ENCODE measurements at places on chromosomes 1 and 21.
A peak's percentile ranks its signal among the peaks of the same experiment; 100 is the strongest.

DNA sequence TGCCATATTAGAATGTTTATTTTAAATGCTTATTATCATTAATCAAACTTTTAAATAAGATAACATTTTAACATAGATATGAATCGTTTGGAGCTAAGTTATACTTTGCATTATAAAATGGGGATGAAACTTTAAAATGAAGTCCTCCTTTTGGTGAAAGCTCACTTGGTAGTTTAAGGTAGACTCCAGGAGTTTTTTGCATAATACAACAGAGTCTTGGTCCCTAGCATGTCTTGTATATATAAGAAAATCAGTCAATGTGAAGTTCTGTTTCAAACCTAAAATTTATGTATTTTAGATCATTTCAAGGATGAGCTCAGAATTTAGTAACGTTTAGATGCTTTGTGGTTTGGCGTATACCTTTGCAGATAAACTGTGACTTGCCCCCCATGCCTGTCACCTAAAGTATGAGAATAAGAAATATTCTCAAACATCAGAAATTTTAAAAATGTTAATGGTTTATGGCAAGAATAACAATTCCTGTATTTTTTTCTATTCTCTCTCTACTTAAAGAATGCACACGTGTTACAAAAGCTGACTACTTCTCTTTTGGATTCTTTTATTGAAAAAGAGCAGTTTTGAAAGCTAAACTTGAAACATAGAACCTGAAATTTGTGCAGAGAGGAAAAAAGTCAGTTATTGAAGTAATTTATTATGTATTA is 3.8 kb downstream of the NFIA start:
- DNase-seq, result no peak

DNA sequence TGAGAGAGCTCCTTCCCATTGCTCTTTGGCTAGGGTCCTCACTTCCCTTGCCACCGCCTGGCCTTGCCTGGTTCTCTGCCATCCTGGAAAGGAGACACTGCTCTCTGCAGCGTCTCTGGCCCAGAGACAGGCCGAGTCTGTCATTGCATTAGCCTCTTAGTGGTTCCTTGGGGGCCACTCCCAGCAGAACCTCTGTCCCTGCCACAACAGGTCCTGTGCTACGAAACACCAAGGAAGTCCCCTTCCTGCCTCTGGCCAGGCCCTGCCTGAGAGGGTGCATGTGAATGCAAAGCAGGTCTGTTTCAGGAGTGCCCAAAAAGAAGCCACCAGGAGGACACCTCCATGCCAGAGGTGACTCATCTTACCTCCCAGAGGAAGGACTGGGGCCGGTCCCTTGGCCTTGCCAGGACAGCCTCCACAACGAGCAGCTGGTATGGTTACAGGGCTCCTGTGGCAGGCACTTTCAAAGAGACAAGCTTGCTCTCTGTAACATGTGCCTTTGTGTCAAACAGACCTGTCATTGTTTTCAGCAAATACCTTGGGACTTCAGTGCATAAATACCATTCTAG is 59.6 kb downstream of the VPS26C start:
- DNase-seq, result no peak

GRCh38 chr1:33460947-33461629 is 11.4 kb upstream of the ZSCAN20 start:
- no peak for DNase-seq

DNA sequence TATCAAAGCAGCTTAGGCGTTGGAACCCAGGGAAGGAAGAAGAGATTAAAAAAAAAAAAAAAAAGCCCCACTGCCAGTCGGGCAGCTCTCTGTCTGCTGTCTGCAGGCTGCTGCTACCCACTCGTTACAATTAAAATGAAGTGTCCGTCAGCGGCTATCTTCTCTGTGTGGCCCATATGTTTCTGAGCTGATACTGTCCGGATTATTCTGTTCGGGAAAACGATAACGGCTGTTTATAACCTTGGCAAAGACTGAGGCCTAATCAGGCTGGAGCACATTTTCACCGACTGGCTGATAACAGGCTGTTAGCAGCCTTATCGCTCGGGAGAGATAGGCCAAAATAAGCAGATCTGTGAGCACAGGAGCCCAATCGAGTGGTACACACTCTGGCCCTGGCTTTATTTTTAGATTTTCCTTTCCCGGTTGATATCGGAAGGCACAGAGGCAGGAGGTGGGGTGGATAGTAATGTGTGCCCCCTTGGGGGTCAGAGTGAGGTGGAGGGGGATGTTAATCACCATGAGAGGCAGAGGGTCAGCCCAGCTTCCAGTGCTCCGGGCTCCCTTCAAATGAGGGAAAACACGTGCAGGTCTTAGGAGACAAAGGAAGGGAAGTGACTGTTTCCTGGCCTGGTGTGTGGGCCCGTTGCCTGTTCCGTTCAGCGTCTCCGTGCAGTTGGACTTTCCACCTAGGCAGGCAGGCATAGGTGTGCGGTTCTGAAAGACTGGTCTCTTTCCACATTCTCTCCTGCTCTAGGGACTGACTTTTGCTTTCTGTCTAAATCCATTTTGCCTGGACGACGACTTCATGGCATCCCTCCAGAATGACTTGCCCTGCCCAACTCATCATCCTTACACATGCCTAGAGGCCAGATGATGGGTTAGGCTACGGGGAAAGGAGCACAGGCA is 153.4 kb downstream of the PBX1 start:
- no peak for DNase-seq

GRCh38 chr21:42295845-42296244 is 19.4 kb downstream of the TFF3 start:
- DNase-seq, result no peak

DNA sequence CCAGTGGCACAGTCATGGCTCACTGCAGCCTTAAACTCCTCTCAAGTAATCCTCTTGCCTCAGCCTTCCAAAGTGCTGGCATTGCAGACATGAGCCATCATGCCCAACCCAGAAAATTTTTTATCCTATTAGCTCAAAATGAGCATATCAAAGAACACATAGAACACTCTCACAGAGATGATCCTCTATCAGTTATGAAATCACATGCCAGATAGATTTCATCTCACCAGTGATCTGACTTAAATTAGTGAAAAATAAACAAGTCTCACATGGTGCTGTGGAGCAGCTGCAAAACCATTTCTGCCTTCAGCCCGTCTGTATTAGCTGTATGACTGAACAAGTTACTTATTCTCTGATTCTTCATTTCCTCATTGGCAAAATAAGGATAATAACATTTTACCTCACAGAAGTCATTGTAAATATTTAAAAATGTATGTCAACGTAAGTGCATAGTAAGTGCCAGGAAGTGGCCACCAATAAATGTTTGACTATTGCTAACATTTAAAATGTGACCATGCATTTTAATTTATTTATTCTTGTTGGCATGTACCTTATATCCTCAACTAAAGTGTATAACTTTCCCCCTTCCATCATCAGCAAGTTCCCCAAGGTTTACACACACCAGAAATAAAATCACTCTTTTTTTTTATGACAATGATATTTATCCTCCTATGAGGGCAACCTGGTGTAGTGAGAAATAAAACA is 29.0 kb upstream of the SLC19A2 start:
- DNase-seq, result no peak

GRCh38 chr1:119034359-119034758 is 46.2 kb upstream of the TBX15 start:
- no peak for DNase-seq

GRCh38 chr1:22140694-22141093 is 2.2 kb downstream of the WNT4 start:
- DNase-seq, result no peak

DNA sequence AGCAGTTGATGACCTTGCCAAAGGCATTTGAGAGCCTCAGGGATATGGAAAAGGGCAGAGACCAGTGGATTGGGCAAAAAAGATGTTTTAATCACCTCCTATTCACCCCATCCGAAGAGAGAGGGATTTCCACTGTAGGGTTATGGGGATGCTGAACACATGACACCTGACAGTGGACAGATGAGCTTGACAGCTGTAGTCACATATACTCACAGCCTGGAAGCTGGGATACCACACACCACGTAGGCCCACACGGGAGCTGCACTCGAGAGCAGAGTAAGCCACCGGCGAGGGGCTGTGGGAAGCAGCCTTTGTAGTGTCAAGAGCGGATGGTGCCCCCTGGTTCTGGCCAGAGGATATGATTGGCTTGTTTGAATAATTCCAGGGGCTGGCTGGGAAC is 20.0 kb downstream of the ZBTB40 start:
- DNase-seq, result no peak

- no peak for DNase-seq
Observed at GRCh38 chr1:26838474-26839338, 12.2 kb downstream of the ZDHHC18 start.

DNA sequence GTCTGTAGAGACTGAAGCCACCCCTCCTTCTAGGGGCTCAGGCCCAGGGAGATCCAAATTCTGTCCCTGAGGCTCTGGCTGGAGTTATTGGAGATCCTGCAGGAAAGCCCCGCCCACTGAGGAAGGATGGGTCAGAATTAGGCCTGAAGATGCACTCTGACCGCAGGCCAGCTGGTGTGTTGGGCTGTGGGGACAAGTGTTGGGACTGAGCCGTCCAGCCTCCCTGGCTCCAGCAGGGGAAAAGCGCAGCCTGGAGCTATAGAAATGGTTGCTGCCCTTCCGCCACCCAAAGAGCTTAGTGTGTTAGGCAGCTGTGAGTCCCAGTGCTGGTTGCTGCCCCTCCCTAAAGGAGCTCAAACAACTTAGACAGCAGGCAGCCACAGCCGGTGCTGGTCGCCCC is 33.0 kb upstream of the PRRX1 start:
- no peak for DNase-seq

- no peak for DNase-seq
Observed at GRCh38 chr1:228311091-228311490, 95.5 kb downstream of the TRIM11 start.

GRCh38 chr1:106266786-106267185 is 789.7 kb upstream of the PRMT6 start:
- DNase-seq, result no peak

- peak; percentile 48 for DNase-seq
Observed at GRCh38 chr1:40745176-40745575, 38.4 kb upstream of the KCNQ4 start.

GRCh38 chr1:20662110-20662475 is 924 bp upstream of the DDOST start:
- DNase-seq, result no peak

DNA sequence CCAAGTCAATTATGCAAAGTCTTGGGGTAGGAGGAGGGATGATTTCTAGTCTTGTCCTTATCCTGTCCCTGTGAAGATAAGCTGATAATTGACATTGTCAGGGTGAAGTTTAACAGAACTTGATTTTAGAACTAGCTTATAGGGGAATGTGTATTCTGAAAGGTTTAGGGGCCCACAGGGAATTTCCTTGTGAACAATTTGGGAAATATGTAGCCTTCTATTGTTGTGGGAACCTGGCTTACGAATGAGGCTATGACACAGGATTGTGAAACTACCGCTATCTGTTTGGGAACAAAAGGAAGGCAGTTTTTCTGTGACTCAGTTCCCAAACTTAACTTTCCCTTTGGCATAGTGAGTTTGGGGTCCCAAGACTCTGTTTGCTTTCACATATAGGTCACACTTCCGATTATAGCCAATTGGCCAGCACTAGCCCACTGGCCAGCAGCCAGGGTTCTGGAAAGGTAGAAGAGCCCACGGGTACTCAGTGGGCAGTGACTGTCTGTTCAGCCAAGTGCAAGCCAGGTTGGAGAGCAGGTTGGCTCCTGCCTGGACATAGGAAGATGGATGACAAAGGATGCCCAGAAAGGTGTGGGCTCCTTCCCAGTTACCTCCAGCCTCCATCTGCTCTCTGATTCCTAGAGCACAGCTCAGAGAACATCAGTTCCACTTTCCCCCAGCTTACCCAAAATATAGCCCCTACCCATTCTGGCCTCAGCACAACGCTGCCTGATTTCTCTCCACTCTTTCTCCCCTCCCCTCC is 35.5 kb downstream of the H3-3A start:
- DNase-seq, result peak; percentile 64

GRCh38 chr1:111140680-111140967 is 601 bp downstream of the CEPT1 start:
- DNase-seq, result peak; percentile 24

DNA sequence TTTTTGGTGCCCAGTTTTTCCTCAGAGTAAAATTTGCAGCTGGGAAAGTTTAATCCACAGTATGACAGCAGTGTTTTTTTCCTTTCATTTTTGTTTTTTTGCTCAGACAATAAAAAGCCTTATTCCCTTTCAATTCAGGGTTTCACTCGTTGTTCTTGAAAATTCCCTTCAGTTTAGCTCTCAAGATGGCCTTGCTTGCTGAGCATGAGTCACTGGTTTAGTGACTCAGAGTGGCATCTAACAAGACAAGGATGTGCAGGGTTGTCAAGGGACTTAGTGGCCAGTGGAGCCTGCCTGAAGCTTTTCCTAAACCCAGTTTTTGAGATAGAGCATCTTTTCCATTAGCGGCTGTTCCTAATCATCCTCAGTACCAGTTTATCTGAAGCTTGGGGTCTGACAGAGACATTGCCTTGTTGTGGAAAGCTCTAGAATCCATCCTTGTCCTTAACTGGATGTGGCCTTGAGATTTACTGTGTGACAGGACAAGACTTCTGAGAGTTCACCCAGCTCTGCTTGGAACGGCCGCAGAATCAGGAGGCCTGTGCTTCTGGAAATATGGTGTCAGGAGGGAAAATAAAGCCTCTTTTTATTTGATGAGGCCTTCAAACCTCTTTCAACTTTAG is 48.4 kb upstream of the DNAJC6 start:
- DNase-seq, result peak; percentile 73

- DNase-seq, result no peak
Observed at GRCh38 chr1:220438741-220439140, 89.2 kb upstream of the MARK1 start.

- peak; percentile 37 for DNase-seq
Observed at GRCh38 chr1:16117369-16117768, 38.5 kb downstream of the EPHA2 start.

DNA sequence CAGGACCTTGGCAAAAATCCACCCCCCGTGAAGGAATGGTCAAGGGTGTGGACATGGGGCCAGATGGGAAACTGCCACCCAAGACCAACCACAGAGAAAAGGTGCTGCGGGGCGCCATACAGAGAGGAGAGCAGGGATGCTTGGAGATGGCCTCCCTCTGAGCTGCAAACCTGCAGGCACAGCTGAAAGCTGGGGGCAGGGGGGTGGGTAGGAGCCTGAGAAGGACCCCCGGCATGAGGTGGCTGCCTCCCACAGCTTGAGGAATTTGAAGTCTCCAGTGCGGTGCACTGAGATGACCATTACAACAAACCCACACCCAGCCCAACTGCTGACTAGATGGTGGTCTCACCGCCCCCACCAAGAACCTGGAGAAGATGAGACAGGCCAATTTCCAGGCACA is 84.8 kb downstream of the WDR4 start:
- no peak for DNase-seq

DNA sequence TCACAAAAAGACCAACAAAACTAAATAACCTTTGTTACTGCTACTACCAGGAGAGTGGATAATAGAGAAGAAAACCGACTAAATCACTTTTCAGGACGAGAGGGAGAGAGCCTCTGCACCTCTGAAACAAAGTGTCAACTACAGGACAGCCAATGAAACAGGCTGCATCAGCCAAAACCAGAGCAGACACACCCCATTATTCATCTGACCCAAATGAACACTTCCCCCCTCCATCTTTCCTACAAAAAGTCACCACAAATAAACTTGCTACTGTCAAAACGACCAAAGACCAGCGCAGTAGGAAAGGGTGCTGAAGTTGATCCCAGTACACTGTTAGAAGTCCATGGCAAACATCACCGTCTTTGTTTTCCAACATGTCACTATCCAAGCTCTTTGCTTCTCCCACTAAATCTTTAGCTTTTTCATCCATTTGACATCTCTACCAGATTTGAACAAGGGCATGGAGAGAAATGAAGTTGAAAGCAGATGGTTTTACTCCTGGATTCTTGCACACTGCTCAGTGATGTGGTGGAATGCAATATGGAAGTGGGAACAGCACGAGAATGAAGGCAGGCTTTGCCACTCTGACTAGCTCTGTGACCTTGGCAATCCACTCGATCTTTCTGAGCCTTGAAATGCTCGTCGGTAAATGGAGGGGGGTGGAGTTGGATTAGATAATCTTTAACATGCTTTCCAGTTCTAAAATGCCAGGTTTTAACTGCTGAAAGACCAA is 20.5 kb downstream of the DSTYK start:
- no peak for DNase-seq

All from GM04503 (cell line).